Activated T-cell treated with anti-CD3 and anti-CD28 coated beads, Interleukin-2, amount 50 U/mL, for 4 hours (primary cell): ENCODE measurements at places on chromosomes 1 and 21. TPM values are rescaled to one million over a fixed set of nuclear protein-coding genes. Genes with fewer than 3 reads are reported as not detected.

DNA sequence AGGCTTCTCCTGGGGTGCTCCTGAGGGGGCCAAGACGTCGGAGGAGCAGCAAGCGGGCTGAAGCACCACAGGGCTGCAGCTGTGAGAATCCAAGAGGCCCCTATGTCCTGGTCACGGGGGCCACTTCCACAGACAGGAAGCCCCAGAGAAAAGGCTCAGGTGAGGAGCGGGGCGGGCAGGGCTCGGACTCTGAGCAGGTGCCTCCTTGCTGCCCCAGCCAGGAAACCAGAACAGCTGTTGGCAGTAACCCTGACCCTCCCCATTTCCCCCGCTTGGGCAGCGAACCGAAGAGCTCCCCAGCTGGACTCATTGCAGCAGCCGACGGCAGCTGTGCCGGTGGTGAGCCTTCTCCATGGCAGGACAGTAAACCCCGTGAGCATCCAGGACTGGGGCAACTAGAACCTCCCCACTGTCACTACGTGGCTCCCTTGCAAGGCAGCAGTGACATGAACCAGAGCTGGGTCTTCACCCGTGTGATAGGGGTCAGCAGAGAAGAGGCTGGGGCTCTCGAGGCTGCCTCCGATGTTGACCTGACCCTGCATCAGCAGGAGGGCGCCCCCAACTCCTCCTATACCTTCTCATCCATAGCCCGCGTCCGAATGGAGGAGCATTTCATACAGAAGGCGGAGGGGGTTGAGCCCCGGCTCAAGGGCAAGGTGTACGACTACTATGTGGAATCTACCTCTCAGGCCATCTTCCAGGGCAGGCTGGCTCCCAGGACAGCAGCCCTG lies 625 bp downstream of the KLHDC7A start:
- no peak for DNase-seq

- DNase-seq = no peak
Measured at GRCh38 chr1:41851589-41851988, 67.1 kb downstream of the HIVEP3 start.

GRCh38 chr1:177873238-177873637 lies 96.6 kb downstream of the SEC16B start:
- no peak for DNase-seq

GRCh38 chr1:116722016-116722838 lies 32.0 kb upstream of the CD2 start:
- DNase-seq = no peak

KCNA3 gene
- total RNA-seq = 23.8 TPM
